Progenitor cell of endocrine pancreas (in vitro differentiated cells): ENCODE measurements at places on chromosomes 13 and 19. TPM values are rescaled to one million over a fixed set of nuclear protein-coding genes. Genes with fewer than 3 reads are reported as not detected.

- H3K4me1 ChIP-seq: peaks cover 27% of the 10 kb centered on the region
- no peak for DNase-seq
- peak overlapping the region; percentile 74 for H3K27ac ChIP-seq
- no peaks in the 10 kb centered on the region for H3K36me3 ChIP-seq
- H3K27me3 ChIP-seq: peaks cover 14% of the 10 kb centered on the region
- no peak overlapping the region for H3K4me3 ChIP-seq
Measured at GRCh38 chr13:21885714-21886224, 214.9 kb downstream of the FGF9 start.

DNA sequence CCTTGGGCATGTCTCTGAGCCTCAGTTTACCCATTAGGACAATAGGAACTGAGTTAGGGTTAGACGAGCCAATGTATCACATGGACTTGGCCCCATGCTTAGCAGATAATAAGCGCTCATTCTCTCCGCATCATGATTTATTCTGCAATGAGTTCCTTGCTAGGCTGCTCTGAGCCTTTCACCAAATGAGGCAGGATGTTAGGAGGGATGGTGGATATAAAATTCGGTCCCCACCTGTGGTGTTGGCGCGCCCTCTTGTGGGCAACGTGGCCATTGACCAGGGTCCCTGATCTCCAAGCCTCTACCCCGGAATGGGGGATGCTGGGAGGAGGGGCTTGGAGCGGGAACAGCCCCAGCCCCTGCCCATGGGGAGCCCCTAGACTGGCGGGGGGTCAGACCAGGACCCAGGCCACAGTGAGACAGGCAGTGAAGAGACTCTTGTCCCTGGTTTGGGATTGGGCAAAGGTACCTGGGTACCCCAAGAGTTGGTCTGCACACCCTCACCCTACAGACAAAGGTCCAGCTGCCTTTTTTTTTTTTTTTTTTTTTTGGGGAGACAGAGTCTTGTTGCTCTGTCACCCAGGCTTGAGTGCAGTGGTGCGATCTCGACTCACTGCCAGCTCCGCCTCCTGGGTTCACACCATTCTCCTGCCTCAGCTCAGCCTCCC is 43.9 kb downstream of the CERS4 start:
- peak; percentile 90 for DNase-seq
- H3K4me1 ChIP-seq: no peaks in the 10 kb centered on the region
- H3K27ac ChIP-seq: no peak overlapping the region
- peaks cover 20% of the 10 kb centered on the region for H3K36me3 ChIP-seq
- no peaks in the 10 kb centered on the region for H3K27me3 ChIP-seq

DNA sequence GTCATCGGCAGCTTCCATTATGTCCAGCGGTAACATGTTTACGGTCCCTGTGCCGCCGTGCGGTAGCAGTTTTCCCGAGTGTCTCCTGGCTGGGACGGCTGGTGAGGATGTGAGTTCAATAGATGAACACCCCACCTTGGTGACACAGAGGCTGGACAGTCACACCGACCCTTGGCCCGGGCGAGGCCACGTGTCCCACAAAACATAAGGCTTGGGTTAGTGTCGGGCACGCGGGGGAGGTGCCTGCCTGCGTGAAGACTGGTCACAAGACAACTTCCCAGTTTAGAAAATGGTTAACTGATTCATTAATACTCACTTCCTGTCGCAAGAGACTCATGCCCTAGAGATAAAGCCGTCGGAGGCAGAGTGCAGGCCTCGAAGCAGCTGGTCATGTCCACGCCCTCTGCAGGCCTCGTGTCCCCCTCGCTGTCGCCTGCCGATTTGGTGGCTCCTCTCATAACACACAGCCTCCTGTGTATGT is 17.2 kb downstream of the RASA3 start:
- peaks cover 4% of the 10 kb centered on the region for H3K27me3 ChIP-seq
- H3K4me1 ChIP-seq: peaks cover 26% of the 10 kb centered on the region
- H3K36me3 ChIP-seq: no peaks in the 10 kb centered on the region
- H3K27ac ChIP-seq: no peak overlapping the region
- DNase-seq: no peak
- no peak overlapping the region for H3K4me3 ChIP-seq

The ZNF253 gene
- total RNA-seq: 50.0 and 59.4 TPM in 2 replicates

DNA sequence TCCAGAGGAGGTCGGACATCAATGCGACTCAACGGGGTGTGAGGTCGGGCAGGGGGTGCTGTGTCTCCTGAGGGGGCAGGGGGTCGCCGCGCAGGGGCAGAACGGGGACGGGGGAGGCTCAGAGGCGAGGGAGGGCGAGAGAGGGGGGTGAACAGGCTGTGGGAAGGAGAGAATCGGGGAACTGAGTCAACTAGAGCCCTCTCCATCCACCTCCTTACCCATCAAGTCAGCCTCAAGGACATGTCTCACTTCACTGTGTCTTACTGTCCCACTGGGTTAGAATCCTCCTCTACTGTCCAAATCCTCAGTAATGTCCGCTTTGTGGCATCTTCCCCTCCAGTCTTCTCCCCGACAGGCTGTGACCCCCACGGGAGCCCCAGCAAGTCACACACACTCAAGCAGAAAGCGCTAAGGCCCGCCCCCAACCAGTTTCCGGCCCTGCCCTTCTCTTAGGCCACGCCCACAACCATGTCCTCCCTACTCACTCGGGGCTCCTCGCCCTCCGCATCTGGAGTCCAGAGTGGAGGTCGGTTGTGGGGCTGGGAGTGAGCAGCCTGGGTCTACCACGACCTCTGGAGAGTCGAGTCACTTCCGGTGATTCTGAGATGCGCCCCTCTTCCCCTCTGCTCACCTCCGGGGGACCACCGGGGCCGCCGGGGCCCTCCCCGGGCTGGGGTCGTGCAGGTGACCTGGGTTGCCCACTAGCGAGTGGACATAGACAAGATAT is 9.3 kb downstream of the PLEKHA4 start:
- no peak overlapping the region for H3K4me3 ChIP-seq
- H3K4me1 ChIP-seq: no peaks in the 10 kb centered on the region
- no peaks in the 10 kb centered on the region for H3K36me3 ChIP-seq
- no peak for DNase-seq
- no peaks in the 10 kb centered on the region for H3K27me3 ChIP-seq
